HFFc6 (cell line): ENCODE measurements at places on chromosomes 7 and 10.
A peak's percentile ranks its signal among the peaks of the same experiment; 100 is the strongest.

GRCh38 chr10:98878418-98878817 is 357.2 kb downstream of the HPSE2 start:
- peak; percentile 53 for DNase-seq

GRCh38 chr10:76969366-76969948 is 668.2 kb downstream of the KCNMA1 start:
- no peak for DNase-seq

GRCh38 chr7:121433775-121434174 is 37.7 kb upstream of the FAM3C start:
- no peak for DNase-seq

GRCh38 chr10:127813290-127813689 is 76.3 kb downstream of the FOXI2 start:
- DNase-seq = no peak

- DNase-seq = no peak
Observed at GRCh38 chr10:94092848-94093247, 99.1 kb downstream of the PLCE1 start.

DNA sequence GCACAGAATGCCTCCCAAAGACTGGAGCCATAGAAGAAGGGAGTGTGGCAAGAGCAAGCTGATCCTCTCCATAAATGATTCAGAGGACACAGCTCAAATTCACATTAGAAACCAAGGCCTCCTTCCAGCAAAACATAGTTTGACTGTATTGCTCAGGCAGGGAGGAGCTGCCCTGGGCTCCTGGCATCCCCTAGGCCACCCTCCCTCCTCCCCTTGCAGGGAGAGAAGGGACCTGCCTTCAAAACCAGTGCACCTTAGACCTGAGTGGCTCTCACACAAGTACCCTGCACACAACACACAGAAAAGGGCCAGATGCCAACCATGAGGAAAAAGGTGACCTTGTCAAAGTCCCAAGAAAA is 64.7 kb downstream of the CREB3L2 start:
- peak; percentile 55 for DNase-seq

GRCh38 chr10:123746061-123746460 is 79.9 kb downstream of the GPR26 start:
- DNase-seq = no peak

DNA sequence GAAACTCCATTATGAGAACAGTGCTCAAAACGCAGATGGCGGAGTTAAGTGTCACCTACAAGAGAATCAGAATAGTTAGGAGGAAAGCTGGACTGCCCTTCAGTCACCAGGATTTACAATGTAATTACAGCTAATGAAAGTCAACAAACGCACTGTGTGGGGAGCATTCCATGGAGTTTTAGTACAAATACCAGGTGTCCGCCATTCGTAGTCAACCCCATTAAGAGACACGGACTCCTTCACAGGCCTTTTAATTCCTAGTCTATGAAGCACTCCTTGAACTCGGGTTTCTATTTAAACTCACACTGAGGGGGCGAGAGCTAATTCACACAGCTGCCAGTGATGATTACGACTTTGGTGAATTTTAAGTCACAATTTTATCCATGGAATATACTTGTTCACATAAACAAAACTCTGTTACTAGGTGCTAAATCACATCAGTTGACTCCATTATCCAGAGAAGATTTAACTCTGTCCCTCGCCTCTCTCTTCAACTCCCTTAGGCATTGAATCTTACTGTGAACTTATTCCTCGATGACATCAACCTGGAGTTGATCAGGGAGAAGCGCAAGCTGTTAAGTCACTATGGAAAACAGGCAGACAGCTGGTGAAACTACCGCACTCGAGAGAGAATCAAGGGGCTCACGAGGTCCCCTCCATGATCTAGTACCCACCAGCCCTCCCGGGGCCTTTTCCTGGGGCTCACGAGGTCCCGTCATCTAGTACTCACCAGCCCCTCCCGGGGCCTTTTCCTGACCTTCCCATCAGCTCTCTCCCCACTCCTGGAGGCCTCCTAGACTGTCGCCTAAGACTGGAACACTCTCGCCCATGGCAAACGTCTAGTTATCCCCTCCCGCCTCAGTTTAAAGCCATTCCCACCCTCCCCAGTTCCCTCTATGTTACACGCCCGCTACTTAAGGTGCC is 1.5 kb downstream of the ZFAND2A start:
- DNase-seq = no peak

DNA sequence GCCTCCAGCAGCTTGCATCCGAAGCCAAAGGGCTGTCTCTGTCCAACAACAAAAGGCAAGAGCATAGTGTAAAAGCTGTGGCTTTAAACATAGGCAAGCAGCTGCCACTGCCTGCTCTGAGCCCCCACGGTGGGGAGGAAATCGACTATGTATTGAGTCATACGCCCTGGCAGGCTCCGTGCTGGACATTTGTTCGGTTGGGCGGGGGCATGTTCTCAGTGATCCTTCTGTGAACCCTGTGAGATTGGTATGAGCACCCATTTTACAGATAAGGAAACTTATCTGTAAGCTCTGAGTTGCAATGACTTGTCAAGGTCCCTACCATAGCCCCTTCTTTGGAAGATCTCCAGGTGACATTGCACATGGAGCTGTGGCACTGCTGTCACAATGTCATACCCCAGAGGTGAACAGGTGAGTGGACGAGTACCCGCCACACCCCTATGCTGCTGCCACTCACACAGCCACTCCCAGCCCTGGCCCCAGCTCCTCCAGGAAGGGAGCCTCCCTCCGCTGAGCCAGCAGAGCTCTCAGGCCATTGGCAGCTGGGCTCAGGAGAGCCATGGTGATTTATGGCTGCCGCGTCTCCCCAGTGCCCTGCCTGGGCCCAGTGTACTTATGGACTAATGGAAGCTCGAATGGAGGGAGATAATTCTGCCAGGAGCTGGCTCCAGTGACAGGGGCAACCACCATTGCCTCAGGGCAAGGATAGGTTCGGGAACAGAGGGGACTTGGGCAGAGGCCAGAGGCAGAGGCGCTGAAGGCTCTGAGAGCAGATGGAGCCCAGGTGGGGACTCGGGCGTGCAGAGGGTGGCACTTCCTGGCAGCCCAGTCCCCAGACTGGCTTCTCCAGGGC is 43.7 kb downstream of the UNC5B start:
- DNase-seq = peak; percentile 74

- DNase-seq = no peak
Observed at GRCh38 chr7:141103847-141104429, 30.1 kb downstream of the TMEM178B start.

- no peak for DNase-seq
Observed at GRCh38 chr7:105346593-105347322, 42.0 kb downstream of the SRPK2 start.

DNA sequence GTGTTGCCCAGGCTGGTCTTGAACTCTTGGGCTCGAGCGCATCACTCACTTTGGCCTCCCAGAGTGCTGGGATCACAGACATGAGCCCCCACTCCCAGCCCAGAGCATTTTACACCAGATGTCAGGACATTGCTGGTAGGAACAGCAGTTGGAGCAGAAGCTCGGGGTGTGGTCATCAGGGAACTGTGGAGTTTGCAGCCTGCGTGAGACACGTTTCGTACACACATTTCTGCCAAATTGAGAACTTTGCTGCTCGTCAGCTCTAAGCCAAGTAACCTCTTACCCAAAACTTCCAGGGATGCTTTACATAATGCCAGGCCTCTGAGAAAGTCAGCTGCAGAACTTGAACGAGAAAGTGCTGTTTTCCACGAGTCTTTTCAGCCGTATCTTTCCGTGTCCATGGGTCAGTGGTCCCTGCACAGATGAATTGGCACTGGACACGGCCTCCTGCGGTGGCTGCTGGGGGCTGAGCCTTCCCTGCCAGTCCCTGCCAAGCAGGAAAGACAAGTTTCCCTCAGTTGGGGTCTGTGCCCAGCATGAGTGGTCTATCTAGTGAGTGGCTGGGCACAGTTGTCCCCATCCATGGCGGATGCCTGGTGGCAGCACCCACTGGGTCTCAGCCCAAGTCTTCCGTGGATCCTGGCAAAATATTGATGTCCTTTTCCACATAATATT is 54.4 kb downstream of the DNAJB6 start:
- no peak for DNase-seq

- no peak for DNase-seq
Observed at GRCh38 chr10:104274762-104275721, 6.1 kb downstream of the GSTO2 start.

DNA sequence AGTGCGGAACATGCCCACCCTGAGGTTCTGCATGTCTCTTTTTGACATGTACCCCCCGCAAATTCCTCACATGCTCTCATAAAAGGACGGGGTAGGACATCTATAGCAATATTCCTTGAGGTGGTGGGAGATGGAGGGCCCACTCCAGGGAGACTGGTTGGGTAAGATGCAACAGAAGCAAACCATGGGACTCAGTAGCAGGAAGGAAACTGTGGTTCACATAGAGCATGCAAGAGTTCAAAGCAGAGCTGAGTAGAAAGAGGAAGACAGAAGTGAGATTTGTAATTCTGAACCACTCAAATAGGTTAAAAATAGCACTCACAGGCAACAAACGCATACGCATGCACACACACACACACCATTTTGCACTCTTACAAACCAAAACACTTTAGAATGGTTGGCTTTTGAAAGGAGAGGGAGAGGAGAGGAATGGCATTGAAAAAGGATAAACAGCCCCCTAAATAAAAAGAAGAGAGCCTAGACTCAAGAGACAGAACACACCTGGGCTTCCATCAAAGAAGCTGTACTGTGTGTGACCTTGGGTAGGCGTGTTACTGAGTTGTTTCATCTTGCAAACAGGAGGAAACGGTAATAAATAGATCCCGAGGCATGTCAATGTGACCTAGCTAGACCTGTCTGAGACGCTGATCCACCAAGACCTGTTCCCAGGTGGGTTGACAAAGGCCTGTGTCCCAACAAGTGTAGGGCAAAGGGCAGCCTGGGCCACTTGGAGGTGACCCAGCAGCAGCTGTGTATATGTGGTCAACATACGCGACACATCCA is 77.6 kb upstream of the LRRC4 start:
- DNase-seq = no peak

DNA sequence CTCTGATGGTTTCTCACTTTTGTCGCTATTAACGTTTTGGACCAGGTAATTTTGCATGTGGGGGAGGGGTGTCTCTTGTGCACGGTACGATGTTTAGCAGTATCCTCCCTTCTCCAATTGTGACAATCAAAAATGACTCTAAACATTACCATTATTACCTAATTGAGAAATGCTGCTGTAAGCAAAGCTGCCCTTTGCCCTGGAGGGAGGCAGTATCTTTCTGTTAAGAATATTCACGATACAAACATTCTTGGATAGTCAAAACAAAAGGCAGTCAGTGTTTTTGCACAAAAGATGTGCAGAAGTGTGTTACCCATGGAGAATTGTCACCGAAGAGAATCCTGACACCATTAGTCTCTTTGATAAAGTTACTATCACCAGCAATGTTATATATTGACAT is 9.6 kb downstream of the MALSU1 start:
- no peak for DNase-seq

GRCh38 chr10:102429468-102429867 is 2.9 kb downstream of the CUEDC2 start:
- DNase-seq = no peak

- no peak for DNase-seq
Observed at GRCh38 chr10:6918305-6918704, 338.2 kb upstream of the PRKCQ start.

GRCh38 chr10:114694752-114695151 is 36.7 kb upstream of the ABLIM1 start:
- no peak for DNase-seq

GRCh38 chr10:30583778-30584415 is 45.7 kb downstream of the LYZL2 start:
- DNase-seq = peak; percentile 23

DNA sequence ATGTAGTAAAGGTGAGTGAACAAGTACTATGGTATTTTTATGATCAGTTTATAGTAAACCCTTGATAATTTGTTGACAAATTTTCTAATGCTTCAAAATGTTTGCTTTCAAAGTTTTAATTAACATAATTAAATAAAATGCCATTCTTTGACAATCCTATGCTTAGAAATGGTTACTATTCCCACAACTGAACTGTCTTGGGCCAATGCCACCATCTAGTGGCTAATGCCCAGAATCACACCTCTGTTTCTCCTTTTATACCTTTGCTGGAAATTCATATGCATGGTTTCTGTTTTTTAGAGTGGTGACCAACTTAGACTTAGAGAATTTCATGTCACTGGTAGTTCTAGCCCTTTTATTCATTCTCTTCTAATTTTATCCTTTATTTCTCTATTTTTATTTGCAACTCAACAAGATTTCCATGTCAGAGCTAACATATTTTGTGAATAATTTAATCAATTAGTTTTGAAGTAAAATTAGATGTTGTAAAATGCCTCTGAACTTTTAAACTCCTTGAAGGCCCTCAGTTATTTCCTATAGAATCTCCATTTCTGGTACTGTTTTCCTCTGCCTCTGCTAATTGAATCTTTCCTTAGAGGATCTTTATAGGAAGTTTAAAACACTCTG is 31.1 kb downstream of the PCGF5 start:
- peak; percentile 30 for DNase-seq

DNA sequence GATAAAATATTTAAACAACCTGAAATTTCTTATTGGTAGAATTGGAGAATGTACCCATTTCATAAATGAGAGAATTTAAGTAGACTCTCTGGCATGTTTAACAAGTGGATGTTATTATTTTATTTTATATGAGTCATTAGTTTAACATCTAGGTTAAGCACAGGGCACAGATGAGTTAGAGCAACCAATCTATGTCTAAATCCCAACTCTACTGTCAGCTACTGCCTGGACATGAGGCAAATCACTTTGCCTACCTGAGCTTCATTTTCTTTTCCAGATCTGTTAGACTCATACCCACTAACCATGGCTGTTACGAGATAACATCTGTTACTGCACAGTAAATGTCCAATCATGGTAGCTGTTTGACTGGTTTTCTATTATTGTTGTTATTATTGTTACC is 251.1 kb downstream of the INHBA start:
- DNase-seq = peak; percentile 23

GRCh38 chr7:123492485-123492884 is 41.9 kb downstream of the IQUB start:
- DNase-seq = no peak

GRCh38 chr7:574661-575395 is 55.2 kb upstream of the PDGFA start:
- DNase-seq = no peak

DNA sequence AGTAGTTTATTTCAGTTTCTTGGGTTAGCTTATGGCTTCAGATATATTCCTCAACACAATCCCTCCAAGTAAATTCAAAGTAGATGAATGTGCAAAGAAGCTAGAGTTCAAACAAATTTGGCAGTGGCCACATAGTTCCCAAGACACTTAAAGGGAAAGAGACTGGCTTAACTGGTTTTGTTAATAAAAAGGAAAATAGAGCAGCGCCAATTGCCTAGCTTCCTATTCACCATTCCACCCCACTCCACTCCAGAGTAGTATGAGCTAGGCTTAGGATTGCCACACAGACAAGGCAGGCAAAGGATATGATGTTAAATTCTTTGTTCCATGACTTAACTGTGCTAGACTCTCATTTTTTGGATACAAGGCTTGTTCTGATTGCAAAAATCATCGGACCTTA is 2.0 kb downstream of the XRCC2 start:
- DNase-seq = no peak

- no peak for DNase-seq
Observed at GRCh38 chr7:23689165-23689564, 9.2 kb downstream of the FAM221A start.

DNA sequence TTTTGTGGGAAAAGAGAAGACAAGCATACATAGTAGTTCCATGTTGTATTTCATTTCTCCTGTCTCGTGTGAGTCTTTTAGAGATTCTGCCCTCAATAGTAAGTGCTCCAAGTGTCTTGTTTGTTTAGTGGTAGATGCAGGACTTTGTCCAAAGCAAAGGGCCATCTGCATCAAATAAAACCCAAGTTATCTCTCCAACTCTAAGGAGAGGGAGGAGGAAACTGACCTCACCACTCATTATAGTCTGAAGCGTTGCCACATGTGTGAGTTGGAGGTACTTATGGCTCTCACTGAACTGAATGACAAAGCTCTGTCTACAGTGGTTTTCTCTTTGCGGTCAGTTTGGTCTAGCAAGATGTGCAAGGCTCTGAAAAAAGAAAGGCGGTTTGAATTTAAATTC is 272.6 kb downstream of the DOCK4 start:
- no peak for DNase-seq
